ENCODE measurements at places on chromosomes 6 and 20.

- DNase-seq, result no peak
These were observed 74.6 kb upstream of the RNF24 start for GRCh38 chr20:4089756-4090487.

DNA sequence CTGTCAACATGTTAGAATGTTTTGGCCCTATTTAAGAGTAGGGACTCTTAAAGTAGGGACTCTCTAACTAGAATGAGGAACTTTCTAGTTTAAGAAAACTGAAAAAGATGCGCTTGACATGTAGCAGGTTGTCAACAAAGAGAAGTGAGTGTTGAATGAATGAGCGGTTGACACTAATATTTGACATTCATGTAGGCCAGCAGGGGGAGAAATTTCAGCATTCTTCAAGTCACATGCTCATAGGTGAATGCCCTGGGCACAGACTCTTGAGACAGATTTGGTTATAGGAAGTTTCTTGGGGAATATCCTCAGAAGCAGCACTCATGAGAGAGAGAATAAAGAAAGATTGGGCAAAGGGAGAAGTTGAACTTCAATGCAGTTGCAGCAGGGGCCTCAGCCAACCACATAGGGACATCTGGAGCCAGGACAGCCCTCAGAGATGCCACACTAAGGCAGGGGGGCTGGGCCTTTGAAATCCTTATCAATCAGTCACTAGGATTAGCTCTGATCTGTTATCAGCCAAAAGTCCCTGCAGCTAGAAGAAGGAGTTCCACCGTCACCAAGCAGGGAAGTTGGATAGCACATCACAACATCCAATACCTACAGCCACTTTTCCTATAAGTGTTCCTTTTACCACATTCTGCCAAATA is 145.1 kb upstream of the FKBP1C start:
- no peak for DNase-seq

DNA sequence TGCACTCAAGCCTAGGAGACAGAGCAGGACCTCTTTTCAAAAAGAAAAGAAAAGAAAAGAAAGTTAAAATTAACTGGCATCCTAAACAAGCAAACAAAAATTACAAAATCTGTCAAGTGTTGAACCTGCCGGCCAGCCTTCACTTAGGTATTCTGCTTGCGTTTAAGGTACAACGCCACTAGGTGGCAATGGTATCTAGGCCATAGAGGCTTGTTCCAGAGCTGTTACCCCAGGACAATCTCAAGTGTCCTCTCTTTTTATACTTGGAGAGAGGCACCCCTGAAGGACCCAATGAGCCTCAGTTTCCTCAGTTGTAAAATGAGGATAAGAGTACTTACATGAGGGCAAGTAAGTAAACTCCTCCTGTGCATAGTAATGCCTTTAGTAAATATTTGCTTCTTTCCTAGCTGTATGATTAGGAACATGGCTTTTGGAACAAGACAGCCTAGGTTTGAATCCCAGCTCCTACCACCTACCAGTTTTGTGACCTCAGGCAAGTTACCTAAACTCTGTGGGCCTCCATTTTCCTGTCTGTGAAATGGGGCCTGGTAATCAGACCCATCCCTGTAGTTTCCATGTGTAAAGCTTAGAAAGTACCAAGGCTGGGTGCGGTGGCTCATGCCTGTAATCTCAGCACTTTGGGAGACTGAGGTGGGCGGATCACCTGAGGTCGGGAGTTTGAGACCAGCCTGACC is 5.8 kb upstream of the PACSIN1 start:
- peak; percentile 48 for DNase-seq

DNA sequence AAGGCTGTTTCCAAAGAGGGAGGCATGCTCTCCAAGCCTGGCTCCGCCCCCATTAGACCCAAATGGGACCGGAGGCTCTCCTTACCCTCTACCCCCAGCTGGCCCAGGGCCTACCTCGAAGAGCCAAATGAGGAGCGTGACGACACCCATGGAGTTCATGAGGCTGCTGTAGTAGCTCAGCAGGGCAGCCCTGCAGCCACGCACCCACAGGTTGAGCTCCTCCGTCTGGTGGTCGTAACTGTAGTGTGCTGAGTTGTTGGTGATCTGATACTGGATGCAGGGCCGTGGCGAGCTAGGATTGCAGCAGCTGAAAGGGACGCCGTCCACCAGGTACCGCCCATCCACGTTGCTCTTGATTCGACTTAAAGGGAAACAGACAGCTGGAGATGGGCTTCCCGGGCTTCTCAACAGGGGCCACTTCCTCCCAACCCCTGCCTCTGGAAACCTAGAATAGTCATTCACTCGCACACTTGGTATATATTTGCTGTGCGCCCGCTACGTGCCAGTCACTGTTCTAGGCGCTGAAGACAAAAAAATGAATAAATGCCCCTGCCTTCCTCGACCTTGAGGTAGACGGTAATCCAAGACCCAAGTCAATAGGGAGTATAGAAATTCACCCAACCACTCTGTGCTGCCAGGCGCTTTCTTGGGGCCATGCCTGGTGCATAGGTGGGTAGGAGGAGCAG is 18.0 kb downstream of the PRPH2 start:
- DNase-seq, result no peak

DNA sequence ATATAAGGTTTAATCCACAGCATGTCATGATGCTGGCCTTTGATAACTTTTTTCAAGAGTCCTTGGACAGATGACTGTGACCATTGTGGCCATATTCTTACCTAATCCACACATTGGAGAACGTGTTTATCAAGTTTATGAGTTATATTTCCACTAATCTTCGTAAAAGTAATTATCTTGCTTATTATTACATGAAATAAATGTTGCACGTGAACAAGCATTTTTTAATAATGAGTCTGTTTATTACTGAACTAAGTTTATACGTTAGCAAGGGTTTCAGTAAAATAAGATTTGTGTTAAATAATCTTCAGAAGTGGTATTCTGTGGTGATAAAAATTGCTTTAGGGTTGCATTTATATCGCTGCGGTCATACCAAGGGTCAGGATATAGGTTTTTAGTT is 107.1 kb downstream of the SCAF8 start:
- DNase-seq, result no peak

DNA sequence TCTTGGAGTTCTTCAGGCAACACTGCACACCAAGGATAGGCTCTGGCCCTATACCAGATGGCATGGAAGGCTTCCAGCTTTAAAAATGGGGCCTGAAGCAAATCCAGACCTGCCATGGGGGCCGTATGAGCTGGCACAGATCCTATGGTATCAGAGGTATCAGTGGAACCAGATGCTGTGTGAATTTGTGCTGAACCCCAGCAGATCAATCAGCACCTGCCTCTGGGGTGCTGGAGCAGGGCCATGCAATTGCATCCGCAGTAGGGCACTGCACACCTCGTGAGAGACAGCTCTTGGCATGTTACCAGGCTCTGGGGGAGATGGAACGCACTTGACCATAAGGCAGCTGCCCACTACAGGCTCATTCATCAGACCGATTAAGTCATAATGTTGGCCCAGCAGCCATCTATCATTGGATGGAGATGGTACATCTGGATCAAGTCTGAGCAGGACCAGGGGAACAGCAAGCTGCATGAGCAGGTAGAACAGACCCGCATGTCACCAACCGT is 221.5 kb downstream of the MYLK4 start:
- DNase-seq, result no peak
